ENCODE measurements at places on chromosomes 4 and X.

- DNase-seq = no peak
These were observed 646.4 kb downstream of the IL1RAPL1 start for GRCh38 chrX:29233592-29234183.

GRCh38 chr4:164768516-164768915 lies 14.6 kb downstream of the SMIM31 start:
- DNase-seq = no peak

DNA sequence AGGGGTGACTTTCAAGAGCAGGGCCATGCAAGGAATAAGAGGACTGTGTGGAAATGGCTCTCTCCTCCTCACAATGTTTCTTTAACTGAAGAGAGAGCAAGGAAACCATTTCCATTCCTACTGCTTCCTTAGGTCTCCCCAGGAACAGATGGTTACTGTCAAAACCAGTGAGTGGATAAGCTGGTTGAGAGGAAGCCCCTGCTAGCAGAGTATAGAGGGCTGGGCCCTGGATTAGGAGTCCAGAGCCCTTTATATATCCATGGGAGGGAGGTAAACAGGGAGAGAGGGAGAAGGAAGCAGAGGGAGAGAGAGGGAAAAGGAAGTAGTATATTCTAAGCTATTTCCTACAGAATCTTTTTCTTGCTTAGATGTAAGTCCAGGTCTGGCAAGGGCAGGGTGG lies 43.8 kb upstream of the LAS1L start:
- no peak for DNase-seq

- no peak for DNase-seq
These were observed 13.4 kb upstream of the ETDC start for GRCh38 chrX:135295944-135296305.

- no peak for DNase-seq
These were observed 197.2 kb downstream of the GPM6A start for GRCh38 chr4:175614890-175615289.

DNA sequence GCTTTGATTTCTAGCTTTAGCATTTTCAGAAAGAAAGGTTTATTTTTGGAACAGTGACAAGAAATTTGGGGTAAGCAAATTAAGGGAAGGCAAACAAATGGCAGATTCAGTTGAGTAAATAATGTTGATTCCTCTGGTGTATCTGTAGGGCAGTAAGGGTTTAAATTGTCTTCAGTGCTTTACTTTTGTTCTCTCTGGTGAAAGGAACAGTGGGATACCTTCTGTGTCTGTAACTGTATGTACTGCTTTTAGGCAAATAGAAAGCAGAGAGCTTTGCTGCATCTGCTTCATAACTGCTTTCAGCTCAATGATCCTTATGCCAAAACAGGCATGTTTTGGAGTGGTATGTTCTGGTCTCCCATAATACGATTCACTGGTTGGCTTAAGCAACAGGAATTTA lies 932.1 kb upstream of the SLIT2 start:
- DNase-seq = no peak
